ENCODE measurements at places on chromosomes 4 and X.

DNA sequence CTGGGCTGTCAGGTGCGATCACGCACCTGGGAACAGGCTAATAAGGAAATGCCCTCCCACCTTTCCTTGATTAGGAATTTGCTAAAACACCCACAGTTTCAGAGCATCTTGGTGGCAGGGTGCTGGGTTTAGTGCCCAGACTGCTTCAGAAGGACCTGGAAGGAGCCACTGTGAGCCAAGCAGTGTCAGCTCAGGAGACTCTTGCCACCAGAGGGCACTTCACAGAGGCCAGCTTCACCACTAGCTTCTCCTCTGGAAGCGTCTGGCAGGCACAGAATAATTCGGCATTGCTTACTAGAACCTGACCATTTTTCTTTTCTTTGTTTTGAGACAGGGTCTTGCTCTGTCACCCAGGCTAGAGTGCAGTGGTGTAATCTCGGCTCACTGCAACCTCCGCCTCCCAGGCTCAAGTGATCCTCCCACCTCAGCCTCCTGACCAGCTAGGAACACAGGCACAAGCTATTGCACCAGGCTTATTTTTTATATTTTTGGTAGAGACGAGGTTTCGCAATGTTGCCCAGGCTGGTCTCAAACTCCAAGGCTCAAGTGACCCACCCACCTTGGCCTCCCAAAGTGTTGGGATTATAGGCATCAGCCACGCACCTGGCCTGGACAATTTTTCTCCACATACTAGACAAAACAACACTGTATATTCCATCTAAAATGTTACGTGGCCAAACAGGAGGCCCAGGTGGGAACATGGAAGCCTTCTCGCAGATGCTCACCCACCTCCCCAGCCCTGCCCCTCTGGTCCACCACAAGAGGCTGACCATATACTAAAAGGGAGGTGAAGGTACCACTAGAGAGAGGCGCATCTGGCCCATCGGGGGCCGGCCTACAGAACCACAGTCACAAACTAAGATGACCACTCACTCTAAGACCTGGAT is 14.1 kb downstream of the NOP14 start:
- no peak for DNase-seq

GRCh38 chr4:26044524-26044923 is 130.5 kb downstream of the SMIM20 start:
- no peak for DNase-seq

- DNase-seq, result peak; percentile 26
Measured at GRCh38 chrX:71870208-71871098, 40.2 kb upstream of the NHSL2 start.

- peak; percentile 26 for DNase-seq
Measured at GRCh38 chr4:131296192-131296591, 1852.9 kb upstream of the PCDH10 start.

GRCh38 chr4:11545651-11546050 is 117.0 kb upstream of the HS3ST1 start:
- no peak for DNase-seq

GRCh38 chr4:87543835-87544461 is 14.8 kb upstream of the SPARCL1 start:
- DNase-seq, result no peak

GRCh38 chr4:98314791-98315565 is 53.8 kb downstream of the RAP1GDS1 start:
- DNase-seq, result no peak

DNA sequence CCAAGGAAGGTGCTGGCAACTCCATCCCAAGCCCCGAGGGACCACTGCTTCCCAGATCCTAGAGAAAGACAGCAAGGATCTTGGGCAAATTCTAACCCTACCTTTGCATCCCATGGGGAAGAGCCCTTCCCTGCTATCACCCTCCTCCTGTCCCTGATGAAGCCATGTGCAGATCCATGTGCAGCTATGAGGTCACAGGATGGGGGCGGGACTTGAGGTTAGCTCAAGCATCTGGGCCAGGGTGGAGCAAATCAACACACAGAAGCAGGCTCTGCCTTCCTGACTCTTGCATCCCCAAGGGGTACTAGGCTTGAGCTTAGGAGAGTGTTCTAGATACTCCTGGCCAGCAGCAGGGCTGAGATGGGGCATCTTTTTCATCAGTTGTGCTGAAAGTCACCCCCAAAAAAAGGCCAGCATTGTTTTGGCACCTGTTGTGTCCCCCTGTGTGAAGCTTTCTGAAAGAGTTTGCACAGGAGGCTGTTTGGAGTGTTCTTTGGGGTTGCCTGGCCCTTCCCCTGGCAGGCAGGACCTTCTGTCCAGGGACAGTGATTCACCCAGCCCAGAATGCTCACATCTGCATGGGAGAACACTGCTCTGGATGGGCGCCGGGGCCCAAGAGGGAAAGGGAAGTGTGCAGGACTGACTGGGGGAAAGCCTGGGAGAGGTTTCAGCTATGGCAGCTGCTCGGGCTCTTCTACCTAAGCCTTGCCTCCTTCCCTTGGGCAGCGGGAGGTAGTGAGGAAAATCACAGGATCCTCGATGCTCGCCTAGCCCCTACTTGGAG is 50.8 kb downstream of the PRPS1 start:
- no peak for DNase-seq

DNA sequence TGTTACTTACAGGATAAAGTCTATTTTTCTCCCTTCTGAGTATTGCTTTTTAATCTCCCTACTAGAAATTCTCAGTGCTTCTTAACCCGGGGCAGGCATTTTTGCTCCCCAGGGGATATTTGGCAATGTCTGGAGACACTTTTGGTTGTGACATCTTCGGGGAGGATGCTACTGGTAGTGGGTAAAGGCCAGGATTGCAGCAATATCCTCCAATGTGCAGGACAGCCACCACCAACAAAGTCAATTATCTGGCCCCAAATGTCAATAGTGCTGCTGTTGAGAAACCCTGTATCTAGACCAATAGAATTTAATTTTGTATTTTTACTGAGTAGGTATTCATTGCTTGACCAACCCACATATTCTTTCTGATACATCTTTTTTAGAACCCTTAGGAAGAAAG is 669.5 kb upstream of the MAGEB2 start:
- no peak for DNase-seq

- no peak for DNase-seq
Measured at GRCh38 chr4:85398276-85398675, 76.7 kb upstream of the ARHGAP24 start.

DNA sequence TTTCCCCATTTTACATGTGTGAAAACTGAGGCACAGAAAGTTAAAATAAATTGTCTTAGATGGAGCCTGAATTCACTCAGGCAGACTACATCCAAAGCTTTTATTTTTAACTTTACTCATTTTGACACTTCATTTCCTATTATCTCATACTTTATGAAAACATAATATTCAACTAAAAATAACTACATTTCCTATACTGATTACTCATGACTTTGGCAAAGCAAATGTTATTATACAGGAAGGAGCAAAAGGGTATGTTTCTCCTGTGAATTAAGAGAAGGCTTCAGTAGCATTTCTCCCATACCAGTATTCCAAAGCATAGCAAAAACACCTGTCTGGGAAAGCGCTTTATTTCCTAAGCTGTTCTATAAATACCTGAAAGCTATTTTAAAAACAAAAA is 178.6 kb downstream of the ADAMTS3 start:
- no peak for DNase-seq

DNA sequence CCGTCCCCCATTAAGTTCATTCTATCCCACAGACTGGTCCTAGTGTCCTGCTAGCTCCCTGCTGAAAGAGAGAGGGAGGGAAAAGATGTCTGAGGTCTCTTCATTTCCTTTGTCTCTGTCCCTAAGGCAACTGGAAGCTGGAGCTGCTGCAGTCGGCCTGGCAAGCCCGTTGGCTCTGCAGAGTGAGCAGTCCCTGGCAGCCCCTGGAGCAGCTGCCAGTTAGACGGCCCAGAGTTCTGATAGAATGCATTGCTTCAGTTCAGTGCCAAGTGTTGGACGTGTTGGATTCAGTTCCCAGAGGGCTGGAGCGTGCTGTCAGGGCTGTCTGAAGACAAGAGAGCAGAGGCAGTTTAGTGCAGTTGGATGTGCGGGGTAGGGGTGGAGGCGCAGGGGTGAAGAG is 975 bp downstream of the KCNE5 start:
- no peak for DNase-seq

GRCh38 chrX:46446727-46447378 is 98.4 kb downstream of the ZNF674 start:
- peak; percentile 25 for DNase-seq

- no peak for DNase-seq
Measured at GRCh38 chr4:2442175-2442993, 23.6 kb downstream of the CFAP99 start.

DNA sequence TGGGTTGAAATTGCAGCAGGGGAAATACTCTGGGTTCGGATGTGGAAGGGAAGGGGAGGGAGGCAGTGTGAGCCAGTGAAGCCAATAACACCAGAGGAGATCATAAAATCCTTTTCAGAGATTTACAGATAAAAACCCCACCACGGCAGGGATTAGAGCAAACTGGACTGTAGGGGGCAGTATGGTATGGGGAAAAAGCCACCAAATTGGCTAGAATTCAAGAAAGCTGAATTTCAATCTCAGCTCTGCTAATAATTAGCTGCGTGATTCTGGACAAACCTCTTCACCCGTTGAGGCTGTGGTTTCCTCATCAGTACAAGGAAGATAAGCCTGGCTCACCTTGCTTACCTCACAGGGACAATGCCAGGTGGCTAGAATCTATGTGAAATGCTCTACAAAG is 108.1 kb downstream of the ATG4A start:
- DNase-seq, result no peak

GRCh38 chr4:141348125-141348524 is 127.4 kb downstream of the ZNF330 start:
- no peak for DNase-seq

DNA sequence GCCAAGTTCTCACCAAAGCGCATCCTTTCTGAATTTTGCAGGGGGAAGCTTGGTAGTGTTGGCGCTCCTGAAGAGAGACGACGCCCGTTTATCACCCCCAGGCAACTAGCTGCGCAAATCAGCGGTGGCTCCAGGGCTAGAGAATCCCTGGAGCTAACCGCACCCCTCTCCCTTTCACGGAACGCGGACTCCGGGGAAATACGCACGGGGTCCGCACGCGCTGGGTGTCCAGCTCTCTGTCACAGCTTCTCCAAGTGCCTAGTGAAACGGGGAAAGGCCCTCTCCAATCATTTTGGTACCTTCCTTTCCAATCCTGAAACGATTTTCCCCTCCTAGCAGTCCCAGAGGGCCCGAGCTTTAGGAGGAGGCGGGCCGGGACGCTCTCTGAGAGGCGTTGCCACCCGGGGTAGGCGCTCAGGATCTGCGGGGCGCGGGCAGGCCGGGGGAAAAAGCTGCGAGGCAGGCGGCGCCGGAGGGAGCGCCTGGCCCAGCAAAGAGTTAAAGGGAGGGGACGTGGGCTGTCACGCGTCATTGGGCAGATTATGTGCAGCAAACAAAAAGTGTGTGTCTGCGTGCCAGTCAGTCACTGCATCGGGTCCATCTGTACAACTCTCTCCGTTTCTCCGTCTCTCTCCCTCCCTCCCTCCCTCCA is at the start of gene PRDM8:
Gene PRDM8, plus strand, starts transcription at position 582 of the 652 bp plus-strand sequence. CDS start 2,578 bp downstream, outside the sequence.
- peak; percentile 70 for DNase-seq

GRCh38 chr4:158193171-158193749 is 17.0 kb upstream of the TMEM144 start:
- no peak for DNase-seq

All from NCI-H524 treated with DMSO at 0.1 percent for 48 hours (cell line).